ENCODE measurements at places on chromosomes 6 and 20. TPM values are rescaled to one million over a fixed set of nuclear protein-coding genes. Genes with fewer than 3 reads are reported as not detected.

GRCh38 chr6:72425003-72425681 lies 196.7 kb upstream of the KCNQ5 start:
- no peaks in the 10 kb centered on the region for H3K27me3 ChIP-seq
- DNase-seq, result no peak
- no peaks in the 10 kb centered on the region for H3K36me3 ChIP-seq
- no peak overlapping the region for H3K27ac ChIP-seq

SLC25A27 gene
- 16.2 TPM for total RNA-seq

MYO6 gene
- total RNA-seq, result 21.8 TPM

- H3K27ac ChIP-seq, result no peak overlapping the region
- no peaks in the 10 kb centered on the region for H3K27me3 ChIP-seq
Observed at GRCh38 chr6:90375681-90376439, 79.2 kb upstream of the BACH2 start.

- no peak overlapping the region for H3K27ac ChIP-seq
- no peaks in the 10 kb centered on the region for H3K27me3 ChIP-seq
- no peaks in the 10 kb centered on the region for H3K4me1 ChIP-seq
- no peak overlapping the region for H3K4me3 ChIP-seq
Observed at GRCh38 chr20:50496773-50497385, 13.3 kb upstream of the PTPN1 start.

DNA sequence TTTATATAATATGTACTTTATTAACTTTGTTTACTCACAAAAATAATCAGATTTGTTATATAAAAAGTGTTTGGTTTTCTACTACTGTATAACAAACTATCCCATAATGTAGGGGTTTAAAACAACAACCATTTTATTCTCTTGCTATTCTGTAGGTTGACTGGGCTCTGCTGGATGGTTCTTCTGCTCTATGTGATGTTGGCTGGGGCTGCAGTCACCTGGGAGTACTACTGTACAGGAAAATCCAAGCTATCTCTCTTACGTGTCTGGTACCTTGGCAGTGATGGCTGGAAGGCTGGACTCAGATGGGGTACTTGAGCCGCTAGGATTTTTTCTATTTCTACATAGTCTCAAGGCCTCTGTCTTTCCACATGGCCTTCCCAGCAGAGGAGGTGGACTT lies 44.0 kb upstream of the UBR2 start:
- no peak overlapping the region for H3K4me3 ChIP-seq
- no peaks in the 10 kb centered on the region for H3K27me3 ChIP-seq
- no peak overlapping the region for H3K27ac ChIP-seq
- H3K4me1 ChIP-seq, result no peaks in the 10 kb centered on the region
- no peaks in the 10 kb centered on the region for H3K36me3 ChIP-seq

Measured in GM23338 (cell line).